ENCODE measurements at places on chromosomes 7 and 10.

DNA sequence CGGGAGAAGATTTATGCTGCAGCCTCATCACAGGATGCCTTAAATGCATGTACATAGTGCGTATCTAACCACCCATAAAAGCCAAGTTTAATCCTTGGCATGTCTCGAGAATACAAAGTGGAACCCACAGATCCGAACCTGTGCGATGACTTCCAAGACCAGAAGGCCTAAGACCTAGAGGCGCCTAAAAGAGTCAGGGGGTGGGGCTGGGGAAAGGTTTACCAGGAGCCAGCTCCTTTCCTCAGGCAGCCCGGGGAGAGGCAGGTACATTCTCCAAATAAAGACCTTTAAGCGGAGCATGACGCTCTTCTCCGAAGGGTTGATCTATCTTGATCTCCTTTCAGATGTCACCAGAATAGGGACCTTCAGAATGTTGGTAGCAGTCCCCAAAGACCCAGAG, 9.7 kb downstream of the SP8 start:
- no peak for DNase-seq

DNA sequence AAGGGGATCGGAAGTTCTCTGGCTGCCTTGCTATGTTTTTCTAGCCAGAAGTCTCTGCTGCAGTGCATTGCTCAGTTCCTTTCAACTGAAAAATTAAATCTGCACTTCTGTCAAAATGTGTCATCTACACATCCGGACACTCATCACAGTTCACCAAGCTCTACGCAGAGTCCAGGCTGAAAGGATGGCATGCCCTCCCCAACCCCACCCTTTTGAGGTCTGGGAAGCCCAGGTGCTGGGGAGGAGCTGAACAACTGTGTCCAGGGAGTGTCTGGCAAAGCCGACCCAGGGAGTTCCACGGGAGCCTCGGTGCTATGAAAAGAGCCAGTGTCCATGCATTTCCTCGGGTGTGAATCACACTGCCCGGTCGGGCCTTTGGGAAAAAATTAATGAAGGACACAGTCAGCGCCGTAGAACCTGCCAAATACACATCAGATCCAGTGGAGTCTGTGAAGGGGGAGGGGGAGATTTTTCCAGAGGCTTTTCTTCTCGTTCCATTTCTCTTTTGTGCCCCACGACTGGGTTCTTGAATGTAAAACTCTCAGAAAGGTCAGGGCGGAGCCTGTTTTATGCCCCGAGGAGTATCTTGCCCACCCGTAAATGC, 757 bp upstream of the PALS2 start:
- DNase-seq, result peak; percentile 30

GRCh38 chr10:113094114-113094486, 144.1 kb downstream of the TCF7L2 start:
- no peak for DNase-seq

DNA sequence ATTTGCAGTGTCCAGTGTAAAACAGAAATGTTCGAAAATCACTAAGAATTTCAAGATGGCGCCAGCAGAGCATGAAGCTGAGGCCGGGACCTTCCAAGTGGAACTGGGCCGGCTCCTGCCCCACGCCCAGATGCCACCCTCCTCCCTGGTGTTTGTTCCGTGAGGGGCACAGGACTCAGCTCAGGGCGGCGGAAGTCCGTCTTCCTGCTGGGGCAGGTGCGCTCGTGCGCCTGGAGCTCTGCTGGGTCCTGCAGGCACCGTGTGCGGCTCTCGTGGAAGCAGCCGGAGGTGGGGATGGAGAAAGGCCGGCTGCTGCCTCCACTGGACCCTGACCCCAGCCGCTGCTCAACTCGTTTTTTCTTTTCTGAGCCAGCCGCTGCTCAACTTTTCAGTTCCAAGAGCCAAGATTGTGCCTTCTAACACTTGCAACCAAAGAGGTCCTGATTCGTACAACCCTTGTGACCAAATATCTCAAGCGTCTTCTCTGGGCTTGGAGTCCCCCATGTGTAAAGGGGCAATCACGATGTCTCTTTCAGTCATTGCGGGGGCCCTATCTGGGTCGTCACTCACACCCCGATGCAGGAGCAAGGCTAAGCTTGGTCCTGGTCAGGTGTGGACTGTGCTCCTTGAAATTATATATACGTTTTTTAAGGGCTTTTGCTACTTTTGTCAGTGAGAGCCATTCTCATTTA, 334.4 kb downstream of the ADARB2 start:
- no peak for DNase-seq

DNA sequence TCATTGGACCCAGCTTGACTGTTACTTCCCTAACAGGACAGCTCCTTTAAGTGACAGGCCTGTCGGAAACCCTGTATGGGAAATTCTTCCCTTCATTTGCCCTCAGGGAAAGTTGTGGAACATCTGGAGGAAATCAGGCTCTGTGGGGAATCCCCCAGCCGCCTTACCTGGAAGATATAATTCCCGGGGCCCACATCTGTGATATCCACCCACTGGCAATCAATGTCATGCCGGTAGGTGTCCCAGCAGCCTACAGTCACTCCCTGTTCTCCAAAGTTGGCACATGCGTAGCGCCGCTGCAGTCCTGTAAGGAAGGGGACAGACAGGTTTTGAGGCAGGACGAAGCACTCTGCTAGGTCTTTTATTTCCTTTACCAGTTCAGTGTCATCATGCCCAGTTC, 16.6 kb downstream of the LOXL4 start:
- DNase-seq, result no peak

DNA sequence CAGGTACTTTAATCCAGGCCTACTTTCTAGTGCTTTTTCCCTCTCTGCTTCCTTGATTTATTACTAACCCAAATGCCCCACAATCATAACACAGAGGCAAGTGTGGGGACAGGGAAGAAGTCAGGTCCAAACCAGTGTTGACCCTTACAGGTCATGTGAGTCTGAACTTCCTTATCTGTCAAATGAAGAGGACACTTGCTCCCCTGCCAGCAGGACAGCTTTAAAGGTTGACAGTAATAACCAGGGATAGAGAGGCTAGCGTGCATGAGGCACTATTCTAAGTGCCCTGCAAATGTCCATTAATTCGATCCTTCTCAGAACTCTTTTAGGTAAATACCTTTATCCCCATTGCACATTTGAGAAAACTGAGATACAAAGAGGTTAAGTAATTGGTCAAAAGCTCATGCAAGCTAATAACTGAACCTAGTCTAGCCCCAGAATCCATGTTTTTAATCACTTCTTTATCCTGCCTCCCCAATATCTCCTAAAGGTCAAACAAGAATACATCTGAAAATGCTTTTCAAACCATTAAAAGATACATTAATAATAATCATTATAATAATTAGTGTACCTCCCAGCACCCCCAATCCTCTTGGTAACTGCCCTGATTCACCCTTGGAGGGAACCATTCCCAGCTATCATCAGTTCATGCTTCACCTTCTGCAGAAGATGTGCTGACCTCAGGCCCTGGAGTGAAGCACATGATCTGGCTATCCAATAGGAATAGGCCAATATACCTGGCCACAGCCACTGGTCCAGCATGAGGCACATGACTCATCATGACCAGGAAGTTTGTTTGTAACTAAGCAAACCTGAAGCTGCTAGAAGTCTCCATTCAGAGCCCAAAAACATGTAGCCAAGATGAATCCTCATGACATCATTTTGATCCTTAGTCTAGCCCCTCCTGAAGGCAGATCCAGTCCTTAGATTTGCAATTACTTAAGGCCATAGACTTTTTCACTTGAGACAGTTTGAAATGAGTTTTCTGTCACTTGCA, 40.7 kb downstream of the SGMS1 start:
- no peak for DNase-seq

DNA sequence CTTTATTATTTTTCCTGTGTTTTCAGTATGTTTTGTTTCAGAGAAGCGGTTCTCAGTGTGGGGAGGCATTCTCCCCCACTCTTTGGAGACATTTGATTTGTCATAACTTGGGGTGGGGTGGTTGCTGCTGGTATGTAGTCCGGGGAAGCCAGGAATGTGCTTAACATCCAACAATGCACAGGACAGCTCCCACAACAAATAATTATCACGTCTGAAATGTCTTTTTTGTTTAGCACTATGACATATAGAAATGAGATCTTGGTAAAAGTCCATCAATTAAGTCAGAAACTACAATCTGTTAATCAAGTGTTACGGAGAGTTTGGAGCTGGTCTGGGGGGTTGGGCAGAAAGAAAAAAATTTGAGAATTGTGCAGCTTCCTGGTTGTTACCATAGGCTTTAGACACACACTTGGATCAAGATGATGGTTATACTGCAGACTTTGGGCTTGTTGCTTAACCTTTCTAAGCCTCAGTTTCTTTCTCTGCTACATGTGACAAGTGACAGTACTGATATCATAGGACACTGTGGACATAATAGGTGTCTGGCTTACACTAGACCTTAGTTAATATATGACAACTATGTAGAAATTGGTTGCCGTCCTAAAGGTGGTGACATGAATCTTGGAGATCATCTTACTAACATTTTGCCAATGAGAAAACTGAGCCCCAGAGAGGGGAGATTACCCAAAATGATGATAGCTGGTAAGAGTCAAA, 113.7 kb downstream of the LRMDA start:
- no peak for DNase-seq

DNA sequence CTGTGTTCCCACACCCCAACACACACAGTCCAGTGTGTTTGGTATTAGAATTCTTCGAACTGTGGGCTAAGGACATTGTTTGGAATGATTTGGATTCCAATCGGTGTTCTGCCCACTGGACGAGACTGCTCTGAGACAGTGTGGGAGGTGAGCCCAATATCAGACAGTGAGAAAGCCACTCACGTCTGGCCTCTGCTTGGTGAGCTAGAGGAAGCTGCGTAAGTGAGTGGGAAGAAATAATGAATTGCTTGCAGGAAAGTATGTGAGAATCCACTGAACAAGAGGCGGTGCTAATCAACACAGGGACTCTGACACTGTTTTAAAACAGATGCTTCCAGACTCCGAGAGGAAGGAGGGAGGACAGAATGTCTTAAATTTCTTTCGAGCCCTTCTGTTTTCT, 675.0 kb upstream of the ANKRD30A start:
- DNase-seq, result no peak

- DNase-seq, result peak; percentile 73
Measured at GRCh38 chr10:91635401-91636400, 2.8 kb upstream of the PPP1R3C start.

DNA sequence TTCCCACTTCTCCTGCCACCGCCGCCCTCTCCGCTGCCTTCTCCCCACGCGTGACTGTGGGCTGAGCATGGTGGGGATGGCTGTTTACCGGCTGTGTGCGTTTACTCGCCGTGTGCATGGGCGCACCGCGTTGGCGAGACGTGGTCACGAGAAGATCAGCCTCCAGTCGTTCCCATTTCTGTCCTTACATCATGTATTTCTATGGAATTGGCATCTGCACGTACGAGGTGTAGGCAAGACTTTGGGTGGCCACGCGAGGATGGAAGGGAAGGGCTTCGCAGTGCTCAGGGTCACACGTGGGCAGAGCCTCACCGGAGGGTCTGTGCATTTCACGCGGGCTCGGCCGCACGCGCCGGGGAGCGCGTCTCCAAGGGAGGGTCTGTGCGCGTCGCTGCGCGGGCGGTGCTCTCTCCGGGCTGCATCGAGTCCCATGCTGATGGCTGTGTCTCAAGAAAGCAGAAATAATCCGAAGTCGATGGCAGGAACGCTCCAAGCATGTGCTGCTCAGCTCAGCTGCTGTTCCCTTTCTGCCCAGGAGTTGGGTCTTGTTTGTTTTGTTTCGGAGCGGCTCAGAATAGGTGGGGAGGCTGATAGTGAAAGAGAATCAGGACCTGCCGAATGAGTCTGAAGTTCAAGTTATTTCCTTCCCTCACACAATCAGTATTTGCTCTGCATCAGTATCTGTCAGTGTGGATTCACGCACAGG, 973 bp downstream of the CAMK1D start:
- peak; percentile 10 for DNase-seq

DNA sequence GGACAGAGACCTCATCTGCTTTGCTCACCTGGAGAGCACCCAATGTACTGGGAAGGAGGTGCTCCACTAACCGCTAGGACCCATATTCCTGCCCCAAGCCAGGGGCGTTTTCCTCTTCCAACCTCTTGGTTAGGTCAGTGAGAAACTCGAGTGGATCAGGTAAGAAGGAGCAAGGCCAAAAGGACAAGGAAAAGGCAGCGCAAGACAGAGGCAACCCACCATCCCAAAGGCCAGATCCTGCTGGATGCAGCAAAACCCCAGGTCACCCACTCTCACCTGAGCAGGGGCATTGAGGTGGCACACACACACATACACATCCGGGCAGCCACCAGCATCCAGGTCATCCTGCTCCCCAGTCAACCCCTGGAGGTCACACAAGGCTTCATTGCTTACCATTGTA, 105.1 kb downstream of the GRID1 start:
- DNase-seq, result no peak

- no peak for DNase-seq
Measured at GRCh38 chr10:113025487-113025886, 75.4 kb downstream of the TCF7L2 start.

DNA sequence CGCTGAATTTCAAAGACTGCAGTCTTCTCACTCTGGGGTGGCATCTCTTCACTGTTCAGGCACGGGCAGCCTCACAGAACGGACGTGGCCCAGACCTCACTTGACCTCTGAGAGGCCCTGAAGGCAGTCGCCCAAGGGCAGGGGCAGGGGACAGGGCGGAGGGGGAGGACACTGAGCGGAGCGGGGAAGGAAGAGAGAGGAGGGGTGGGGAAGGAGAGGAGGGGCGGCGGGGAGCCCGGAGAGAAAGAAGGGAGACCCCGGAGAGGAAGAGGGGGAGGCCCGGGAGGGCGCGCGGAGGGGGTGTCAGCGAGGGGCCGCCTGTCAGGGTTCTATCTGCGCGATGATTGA, 58.7 kb upstream of the COMTD1 start:
- DNase-seq, result no peak

DNA sequence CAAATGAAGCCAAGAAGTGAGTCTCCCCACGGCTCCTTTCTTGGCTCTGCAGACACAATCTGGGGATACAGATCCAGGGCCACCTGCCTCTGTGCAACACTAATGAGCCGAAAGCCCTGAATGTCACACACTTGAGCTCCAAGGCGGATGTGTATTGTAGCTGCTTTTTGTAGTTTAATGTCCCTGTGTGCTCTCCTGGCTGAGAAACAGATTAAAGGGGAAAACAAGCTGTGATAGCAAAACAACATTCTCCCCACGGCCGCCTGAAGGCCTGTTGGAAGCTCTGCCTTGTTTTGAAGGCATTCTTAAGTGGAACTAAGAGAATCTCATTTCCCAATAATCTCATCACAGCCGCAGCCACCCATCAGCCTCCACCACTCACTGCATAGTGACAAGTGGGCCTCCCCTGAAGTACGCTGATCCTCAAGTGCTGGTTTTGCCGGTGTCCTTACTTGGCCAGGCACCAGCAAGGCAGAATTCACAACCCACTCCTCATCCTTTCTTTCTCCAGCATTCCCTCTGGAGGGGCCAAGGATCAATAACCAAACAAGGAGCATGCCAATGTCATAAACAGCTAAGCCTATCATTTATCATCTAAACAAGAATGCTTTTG, 44.4 kb upstream of the AMPH start:
- peak; percentile 71 for DNase-seq

- peak; percentile 2 for DNase-seq
Measured at GRCh38 chr10:124636271-124636995, 107.7 kb downstream of the FAM53B start.

Measured in NCI-H345 (cell line).